Colonic mucosa (tissue), 4 donors: ENCODE measurements at places on chromosomes 11 and 22.

DNA sequence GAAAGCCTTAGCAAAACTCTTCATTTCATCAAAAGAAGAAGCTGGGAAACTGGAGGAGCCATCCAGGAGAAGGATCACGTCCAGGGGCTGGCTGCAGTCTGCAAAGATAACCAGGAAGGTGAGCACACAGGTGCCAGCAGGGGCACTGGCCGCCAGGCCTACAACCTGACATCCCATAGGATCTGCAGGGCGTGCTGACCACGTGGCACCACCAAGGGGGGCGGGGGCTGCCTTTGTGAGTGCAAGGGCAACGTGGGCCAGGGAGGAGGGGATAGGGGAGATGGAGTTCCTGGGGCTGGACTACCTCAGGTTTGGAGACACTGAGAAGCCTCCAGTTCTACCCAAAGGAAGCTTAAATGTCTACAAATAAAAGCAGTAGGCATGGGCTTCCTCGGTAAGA, 102.7 kb upstream of the CCT8L2 start:
- no peak for DNase-seq

GRCh38 chr11:128735935-128736605, 42.2 kb downstream of the FLI1 start:
- no peak for DNase-seq

DNA sequence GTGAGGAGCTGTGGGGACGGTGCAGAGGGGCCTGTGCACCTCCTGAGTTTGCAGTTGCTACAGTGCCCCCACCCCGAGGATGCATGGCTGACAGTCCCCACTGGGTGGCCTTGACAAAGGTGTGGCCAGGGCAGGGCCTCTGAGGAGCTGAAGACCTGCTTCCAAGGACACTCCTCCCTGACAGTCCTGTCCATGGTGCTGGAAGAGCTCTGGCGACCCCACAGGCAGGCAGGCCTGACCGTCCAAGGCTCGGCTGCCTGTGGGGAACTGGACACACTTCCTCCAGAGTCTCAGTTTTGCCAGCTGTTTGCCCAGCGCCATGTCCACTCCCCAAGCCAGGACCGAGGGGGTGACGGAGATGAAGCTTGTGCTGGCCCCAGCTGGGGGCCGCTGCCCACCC, 32.7 kb downstream of the BRSK2 start:
- DNase-seq = no peak

DNA sequence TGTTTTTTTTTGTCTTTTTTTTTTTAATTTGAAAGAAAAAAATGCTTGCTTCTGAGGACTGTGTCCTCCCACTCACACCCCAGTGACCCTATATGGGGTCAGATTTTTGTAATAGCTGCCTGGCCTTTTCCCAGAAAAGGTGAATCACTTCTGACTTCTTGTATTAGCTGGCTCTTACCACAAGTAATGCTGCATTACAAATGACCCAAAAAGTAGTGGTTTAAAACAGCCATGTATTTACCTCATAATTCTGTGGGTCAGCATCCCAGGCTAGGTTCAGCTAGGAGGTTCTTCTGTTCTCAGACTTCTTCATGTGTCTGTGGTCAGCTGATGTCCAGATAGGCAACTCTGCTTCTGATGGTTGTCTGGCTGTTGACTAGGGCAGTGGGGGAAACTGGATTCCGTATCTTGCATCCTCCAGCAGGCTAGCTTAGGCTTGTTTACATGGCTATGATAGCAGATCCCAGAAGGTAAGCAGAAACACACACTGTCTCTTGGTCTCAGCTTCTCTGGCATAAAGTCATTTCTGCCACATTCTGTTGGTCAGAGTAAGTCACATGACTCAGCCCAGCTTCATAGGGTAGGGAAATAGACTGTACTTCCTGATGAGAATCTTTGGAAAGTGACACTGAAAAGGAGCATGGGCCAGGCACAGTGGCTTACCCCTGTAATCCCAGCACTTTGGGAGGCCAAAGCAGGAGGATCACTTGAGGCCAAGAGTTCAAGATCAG, 19.5 kb downstream of the LHFPL7 start:
- DNase-seq = no peak

DNA sequence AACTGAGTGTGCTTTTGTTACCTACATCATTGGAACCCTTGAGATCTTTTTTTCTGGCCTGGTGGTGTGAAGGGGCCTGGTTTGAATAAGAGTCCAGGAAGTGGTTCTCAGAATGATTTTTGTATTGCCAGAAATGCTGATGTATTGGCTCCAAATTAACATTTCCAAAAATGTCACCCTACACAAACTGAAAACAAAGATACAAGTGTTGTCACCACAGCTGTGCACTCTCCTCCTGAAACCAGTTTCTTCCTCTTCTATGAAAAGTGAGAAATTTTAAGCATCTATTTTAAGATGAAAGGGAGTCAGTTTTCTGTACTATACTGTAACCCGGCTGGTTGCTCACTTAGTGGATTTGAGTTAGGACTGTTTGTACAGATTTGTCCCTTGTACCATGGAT, 218.8 kb downstream of the PGR start:
- no peak for DNase-seq

- no peak for DNase-seq
Observed at GRCh38 chr22:39208013-39208680, 36.6 kb downstream of the PDGFB start.
